Aorta (tissue), 5 donors: ENCODE measurements at places on chromosomes 13 and 19. TPM values are rescaled to one million over a fixed set of nuclear protein-coding genes. Genes with fewer than 3 reads are reported as not detected.

DNA sequence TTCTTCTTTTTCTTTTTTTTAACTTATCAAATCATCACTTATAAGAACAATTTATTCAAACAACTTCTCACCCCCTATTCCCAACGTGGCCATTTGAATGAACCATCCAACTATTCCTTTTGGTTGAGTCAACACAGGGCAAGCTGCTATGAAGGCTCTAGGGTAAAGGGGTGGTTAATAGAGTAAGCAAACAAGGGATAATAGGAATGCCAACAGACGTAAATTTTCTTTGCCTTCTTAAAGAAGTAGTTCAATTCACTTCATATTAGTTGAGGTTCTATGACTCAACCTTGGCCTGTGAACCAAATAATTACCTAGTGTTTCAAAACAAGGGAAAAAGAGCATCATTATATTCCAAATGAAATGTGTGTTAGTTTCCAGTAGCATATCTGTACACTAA is 1383.8 kb upstream of the SLC10A2 start:
- no peak overlapping the region for H3K27ac ChIP-seq
- no peaks in the 10 kb centered on the region for H3K36me3 ChIP-seq
- H3K4me3 ChIP-seq, result no peak overlapping the region
- H3K27me3 ChIP-seq, result no peaks in the 10 kb centered on the region

- H3K27me3 ChIP-seq, result no peaks in the 10 kb centered on the region
- H3K36me3 ChIP-seq, result no peaks in the 10 kb centered on the region
- no peak overlapping the region for H3K4me3 ChIP-seq
- H3K4me1 ChIP-seq, result no peaks in the 10 kb centered on the region
- H3K27ac ChIP-seq, result no peak overlapping the region
- DNase-seq, result no peak
Measured at GRCh38 chr13:45113233-45114224, 6.8 kb upstream of the GTF2F2 start.

DNA sequence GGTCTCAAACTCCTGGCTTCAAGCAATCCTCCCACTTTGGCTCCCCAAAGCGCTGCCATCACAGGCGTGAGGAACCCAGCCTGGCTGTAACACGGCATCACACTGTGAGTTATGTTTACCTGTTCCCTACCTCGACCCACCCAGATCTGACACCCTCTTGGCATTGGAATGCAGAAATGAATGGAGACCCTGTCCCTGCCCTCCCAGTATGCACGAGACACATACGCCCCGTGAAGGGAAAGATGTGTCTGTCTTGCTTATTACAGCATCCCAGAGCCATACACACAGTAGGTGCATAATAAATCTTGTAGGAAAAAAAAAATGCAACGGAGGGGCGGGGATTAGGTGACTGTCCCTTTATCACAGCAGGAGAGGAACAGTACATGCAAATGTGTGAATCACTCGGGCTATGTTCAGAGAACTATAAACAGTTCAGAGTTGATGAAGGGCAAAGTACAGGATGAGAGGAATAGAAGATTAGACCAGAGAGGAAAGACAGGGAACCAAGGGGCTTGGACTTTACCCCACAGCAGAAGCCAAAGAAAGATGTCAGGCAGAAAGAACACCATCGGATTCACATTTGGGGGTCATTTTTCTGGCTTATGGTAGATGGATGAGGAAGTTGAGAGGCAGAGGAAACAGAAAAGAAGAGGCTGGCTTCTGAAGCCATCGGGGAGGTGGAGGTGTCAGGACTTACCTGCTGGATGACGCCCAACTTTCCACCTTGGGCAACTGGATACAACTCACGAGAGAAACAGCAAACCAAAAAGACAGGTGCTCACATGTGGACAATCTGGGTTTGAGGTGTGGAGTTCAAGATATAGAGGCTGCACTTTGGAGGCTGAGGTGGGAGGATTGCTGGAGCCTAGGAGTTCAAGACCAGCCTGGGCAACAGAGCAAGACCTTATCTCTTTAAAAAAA is 94.3 kb downstream of the INSR start:
- H3K4me1 ChIP-seq, result no peaks in the 10 kb centered on the region
- no peak for DNase-seq
- H3K4me3 ChIP-seq, result no peak overlapping the region
- H3K27ac ChIP-seq, result no peak overlapping the region
- no peaks in the 10 kb centered on the region for H3K36me3 ChIP-seq

- H3K27ac ChIP-seq, result no peak overlapping the region
- H3K4me3 ChIP-seq, result no peak overlapping the region
- no peaks in the 10 kb centered on the region for H3K4me1 ChIP-seq
- DNase-seq, result no peak
- H3K36me3 ChIP-seq, result peaks cover 8% of the 10 kb centered on the region
Measured at GRCh38 chr19:40376286-40376862, 13.6 kb downstream of the HIPK4 start.

DNA sequence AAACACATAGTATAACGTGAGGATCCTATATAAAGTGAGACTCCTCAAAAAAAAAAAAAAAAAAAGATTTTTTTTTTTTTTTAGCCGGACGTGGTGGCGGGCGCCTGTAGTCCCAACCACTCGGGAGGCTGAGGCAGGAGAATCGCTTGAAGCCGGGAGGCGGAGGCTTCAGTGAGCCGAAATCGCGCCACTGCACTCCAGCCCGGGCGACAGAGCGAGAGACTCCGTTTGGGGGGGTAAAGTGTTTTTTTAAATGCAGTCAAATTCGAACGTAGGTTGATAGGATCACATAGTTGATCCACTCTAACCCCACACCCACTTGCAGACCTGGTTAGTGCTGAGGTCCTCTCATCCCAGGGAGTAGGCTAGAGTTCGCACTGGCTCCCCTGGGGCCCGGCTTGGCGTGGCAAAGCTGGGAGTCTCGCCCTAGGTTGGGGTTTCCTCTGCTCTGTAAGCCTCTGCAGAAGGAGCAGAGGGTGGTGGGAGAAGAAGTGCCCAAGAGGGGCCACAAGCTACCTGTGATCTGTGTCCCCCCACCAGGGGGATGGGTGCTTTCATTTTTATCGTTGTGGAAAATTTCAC is 6.5 kb downstream of the RNF225 start:
- H3K36me3 ChIP-seq, result no peaks in the 10 kb centered on the region
- H3K27ac ChIP-seq, result no peak overlapping the region
- no peaks in the 10 kb centered on the region for H3K27me3 ChIP-seq
- H3K4me3 ChIP-seq, result no peak overlapping the region
- DNase-seq, result no peak
- no peaks in the 10 kb centered on the region for H3K4me1 ChIP-seq

GRCh38 chr19:695352-695949 is at the start of gene PRSS57:
TSS of gene PRSS57 (minus strand) at chr19:695452. CDS start at chr19:695430, 22 bp downstream.
- no peak within 1 kb of the TSS for H3K4me3 ChIP-seq
- no peaks in the 10 kb centered on the region for H3K4me1 ChIP-seq
- H3K27me3 ChIP-seq, result no peaks in the 10 kb centered on the region

The PCSK4 gene
- not detected for total RNA-seq

The CEACAM19 gene
- 12.7 TPM for total RNA-seq

The FBXO27 gene
- 5.0 TPM for total RNA-seq
